ENCODE measurements at places on chromosomes 3 and 15.
A peak's percentile ranks its signal among the peaks of the same experiment; 100 is the strongest.

DNA sequence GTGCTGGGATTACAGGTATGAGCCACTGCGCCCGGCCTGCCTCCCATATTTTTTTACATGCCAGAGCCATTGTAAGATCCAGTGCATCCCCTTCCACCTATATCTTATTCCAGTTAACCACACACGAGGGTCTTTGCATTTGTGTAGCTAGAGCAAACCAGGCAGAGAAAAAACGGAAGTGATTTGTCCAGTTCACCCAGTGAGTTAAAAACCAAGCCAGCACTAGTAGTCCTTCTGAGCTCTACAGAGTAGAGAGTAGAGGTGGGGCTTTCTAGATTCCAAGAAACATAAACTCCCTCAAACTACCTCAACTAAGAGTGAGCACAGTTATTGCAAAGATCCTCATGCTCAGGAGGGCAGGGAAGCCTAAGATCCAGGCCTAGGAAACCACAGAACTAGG lies 34.7 kb downstream of the TMEM158 start:
- DNase-seq, result no peak

GRCh38 chr15:62953021-62953420 lies 89.5 kb upstream of the TPM1 start:
- DNase-seq, result no peak

DNA sequence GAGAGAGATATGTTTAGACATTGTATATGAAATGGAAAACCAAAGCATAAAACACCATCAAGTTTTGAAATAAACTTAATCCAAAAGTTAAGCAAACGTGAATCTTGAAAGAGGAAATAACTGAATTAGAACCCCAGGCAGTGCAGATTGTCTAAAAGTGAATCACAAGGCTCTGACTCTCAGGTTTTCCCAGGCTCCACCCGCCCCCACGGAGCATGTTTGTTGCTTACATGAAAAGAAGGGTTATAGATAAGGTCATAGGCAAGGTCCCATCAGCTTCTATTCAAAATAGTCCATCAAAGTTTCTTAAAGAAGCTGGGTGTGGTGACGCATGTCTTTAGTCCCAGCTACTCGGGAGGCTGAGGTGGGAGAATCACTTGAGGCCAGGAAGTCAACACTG lies 29.0 kb upstream of the SLMAP start:
- no peak for DNase-seq

DNA sequence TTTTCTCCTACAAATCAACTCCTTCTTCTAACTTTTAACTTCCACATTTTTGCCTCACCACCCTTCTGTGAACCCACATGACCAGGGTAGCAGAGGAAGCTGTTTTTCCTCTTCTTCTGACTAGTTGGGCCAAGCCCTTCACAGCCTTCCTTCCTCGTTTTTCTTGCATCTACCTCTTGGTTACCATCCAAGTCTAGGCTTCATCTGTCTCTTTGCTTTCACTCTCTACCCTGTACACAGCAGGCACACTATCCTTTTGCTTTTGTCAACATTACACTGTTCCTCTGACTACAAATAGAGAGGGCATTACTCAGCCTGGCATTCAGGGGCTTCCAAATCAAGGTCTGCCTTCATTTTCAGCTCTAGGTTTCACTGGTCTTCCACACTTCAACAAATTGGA lies 22.0 kb downstream of the SLC9A9 start:
- DNase-seq, result no peak

DNA sequence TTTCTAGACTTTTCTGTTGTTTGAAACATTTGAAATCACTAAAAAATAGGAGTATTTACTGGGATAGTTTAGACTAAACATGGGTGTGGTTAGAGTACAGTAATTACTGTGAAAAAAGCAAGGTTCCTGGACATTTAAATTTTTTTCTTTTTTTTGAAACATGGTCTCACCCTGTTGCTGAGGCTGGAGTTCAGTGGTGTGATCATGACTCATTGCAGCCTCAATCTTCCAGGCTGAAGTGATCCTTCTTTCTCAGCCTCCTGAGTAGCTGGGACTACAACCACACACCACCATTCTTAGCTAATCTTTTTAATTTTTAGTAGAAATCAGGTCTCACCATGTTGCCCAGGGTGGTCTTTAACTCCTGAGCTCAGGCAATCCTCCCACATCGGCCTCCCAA lies 20.4 kb upstream of the CELF6 start:
- DNase-seq, result no peak

DNA sequence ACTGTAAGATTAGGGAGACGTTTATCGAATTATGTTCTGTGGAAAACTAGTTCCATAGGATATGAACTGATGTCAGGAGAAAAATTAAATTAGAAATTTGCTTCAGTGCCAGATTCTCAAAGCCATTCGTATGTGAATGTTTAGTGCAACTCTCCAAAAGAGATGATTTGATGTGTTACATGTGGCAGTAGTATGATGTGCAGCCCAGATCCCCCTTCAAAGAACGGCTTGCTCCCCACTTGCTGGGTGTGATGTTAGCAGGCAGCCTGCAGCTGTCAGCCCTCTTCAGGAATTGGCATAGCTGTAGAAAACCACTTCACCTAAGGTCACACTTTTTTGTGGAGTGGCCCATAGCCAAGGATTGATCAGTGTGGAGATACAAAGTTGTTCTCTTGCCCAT lies 127.0 kb upstream of the CCDC54 start:
- DNase-seq, result no peak

DNA sequence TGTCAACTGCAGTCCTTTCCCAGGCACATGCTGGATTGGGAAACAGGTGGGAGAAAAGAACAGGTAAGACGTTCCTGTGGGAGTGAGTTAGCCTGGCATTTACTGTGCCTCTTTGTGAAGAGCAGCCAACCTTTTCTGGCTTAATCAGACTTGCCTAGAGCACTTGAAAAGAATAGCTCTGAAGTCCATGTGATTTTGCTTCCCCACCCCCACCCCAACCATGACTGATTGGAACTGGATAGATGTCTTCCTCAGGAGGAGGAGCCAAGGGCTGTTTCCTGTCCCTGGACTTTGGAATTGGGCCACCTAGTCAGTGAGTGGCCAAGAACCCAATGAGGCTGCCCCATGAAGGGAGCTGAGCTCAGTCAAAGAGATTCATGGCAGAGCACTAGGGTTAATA lies 4.7 kb upstream of the TMEM41A start:
- DNase-seq, result no peak

DNA sequence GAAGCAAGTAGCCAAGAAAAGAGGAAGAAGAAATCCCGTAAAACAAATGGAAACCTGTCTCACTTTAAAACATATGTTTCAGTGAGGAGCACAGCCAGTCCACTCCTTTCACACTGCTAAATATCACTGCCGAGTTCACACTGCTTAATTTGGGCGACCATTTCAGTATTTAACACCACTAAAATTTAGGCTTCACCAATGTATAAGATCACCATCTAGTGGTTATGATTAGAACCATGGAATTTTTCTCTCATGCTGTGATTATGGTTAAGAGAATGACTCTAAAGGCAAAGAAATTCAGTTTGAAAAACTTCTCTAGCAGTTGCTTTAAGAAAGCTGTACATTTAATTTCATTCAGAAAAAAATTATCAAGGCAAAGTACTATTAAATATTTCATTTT lies 16.6 kb downstream of the SLC4A7 start:
- peak; percentile 29 for DNase-seq

GRCh38 chr15:29550834-29551465 lies 271.3 kb downstream of the TJP1 start:
- no peak for DNase-seq

GRCh38 chr3:13145131-13145825 lies 72.0 kb upstream of the IQSEC1 start:
- no peak for DNase-seq

- DNase-seq, result no peak
These were observed 102.0 kb upstream of the DAZL start for GRCh38 chr3:16707260-16707659.

- DNase-seq, result no peak
These were observed 1.9 kb downstream of the ARPP19 start for GRCh38 chr15:52566889-52567288.

- peak; percentile 56 for DNase-seq
These were observed 162.5 kb upstream of the CHRNA7 start for GRCh38 chr15:31867536-31868442.

DNA sequence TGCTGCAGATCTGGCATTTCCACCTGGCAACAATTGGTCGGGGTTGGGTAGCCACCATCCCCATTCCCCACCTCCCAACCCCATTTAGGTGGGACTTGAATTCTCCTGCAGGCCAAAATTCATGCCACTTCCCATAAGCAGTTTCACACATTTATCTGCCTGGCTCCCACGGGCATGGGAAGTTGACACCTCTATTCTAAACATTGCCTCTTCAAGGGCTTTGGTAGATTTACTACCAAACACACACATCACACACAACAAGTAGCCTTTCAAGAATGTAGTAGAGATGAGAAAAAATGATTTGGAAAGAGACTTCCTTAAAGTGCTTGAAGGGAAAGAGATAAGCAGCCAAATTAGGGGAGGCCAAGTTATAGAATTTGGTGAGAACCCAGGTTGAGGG lies 30.9 kb downstream of the ZBTB38 start:
- no peak for DNase-seq

DNA sequence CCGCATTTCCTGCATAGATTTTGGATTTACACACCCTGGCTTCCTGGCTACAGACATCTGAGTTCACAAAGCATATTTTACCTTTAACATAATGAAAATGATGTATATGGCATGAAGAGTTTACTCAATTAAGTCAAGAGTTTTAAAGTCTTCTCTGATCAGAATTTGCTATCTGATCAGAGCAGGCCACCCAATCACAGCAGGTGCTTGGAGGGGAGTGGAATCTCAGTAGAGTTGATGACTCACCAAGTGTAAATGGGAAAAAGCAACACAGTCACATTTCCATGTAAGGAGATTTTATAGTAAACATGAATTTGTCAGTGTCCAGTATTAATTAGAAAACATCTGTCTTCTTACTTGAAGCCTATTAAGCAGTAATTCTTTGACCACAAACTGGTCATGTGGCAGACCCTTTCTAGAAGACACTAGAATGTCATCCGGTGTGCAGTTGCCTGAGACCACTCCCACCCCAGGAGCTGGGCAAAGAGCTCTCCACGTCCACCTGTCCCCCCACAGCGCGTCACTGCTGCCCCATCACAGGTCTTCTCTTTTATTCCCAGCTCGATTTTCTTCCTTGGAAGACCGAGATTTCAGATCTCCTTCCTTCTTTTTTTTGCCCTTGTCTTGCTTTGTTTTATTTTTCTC lies 10.8 kb downstream of the MESD start:
- no peak for DNase-seq

DNA sequence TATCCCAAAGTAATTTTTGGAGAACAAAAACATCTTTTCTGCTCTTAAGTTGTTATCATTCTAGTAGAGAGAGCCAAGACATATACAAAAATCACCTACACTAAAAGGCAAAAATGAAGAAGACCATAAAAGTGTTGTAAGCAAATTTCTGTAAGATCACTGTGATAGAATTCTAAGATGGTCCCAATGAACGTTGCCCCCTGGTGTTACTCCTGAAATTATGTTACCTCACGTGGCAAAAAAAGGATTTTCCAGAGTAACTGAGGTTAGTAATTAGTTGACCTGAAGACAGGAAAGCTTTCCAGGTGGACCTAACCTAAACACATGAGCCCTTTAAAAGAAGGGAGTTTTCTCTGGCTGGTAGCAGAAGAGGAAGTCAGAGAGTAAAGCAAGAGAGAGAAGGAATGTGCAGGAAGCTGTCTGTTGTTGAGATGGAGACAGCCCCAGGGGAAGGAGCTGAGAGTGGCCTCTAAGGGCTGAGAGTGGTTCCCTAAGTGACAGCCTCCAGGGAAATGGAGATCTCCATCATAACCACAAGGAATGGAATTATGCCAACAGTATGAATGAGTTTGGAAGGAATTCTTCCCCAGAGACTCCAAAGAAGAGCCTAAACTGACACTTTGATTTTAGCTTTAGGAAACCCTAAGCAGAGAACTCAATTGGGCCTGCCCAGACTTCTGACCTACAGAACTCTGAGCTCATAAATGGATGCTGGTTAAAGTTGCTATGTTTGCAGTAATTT lies 205.9 kb downstream of the CD47 start:
- DNase-seq, result no peak

- peak; percentile 55 for DNase-seq
These were observed 566 bp downstream of the HMCES start for GRCh38 chr3:129278966-129279906.

- no peak for DNase-seq
These were observed 34.0 kb downstream of the RHCG start for GRCh38 chr15:89462198-89462912.

DNA sequence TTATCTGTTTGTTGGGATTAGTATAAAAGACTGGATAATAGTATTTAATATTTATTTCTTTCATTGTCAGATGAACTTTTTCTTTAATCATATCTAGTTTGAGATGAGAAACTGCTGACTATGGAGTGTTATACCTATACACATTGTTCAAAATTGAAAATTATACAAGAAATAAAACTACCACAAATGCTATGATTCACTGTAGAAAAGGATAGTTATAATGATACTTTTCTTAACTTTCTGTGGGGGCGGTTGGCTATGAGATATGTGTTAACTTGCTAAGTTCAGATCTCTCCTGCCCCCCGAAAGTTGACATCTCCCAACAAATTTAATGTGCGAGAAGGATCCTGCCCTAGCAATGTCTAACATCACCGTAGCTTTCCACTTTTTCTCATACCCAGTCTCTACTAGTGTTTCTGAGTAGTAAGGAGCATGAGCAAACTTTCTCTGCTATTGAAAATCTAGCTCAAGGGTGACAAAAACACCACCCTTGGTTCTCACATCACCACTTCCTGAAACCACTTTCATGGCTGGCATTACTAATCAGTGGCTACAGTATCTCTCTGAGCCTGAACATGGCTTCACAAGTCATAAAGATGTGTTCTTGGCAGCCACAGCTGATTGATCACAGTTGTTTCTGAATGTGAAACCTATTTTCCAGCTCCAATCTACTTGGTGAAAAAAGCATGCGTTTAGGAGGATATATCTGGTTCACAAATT lies 15.8 kb upstream of the SAMMSON start:
- no peak for DNase-seq

GRCh38 chr3:50325497-50326181 lies 2.4 kb downstream of the TUSC2 start:
- no peak for DNase-seq

- DNase-seq, result peak; percentile 26
These were observed 5.7 kb upstream of the SEMA6D start for GRCh38 chr15:47711655-47712054.

DNA sequence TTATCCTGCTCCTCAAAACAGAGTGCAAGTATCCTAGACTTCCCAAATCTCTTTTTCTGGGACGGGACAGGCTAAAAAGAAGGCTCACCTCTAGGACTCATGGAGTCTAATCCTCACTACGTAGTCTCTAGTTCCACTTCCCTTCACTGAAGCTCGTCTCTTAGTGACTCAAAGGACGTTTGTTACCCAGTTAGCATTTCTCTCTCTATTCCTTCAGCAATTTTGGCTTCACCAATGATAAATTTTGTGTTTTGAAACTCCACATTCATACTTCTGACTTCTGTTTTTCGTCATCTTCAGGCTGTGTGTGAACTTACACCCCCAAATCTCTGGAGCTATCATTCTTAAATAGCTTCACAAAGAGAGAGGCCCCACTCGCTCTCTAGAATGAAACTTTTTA lies 627.1 kb downstream of the NAALADL2 start:
- DNase-seq, result no peak

- no peak for DNase-seq
These were observed 210.0 kb downstream of the NFKBIZ start for GRCh38 chr3:102059145-102059943.

Measured in NCI-H2081 (cell line).